ENCODE measurements at places on chromosomes 1 and 21.

DNA sequence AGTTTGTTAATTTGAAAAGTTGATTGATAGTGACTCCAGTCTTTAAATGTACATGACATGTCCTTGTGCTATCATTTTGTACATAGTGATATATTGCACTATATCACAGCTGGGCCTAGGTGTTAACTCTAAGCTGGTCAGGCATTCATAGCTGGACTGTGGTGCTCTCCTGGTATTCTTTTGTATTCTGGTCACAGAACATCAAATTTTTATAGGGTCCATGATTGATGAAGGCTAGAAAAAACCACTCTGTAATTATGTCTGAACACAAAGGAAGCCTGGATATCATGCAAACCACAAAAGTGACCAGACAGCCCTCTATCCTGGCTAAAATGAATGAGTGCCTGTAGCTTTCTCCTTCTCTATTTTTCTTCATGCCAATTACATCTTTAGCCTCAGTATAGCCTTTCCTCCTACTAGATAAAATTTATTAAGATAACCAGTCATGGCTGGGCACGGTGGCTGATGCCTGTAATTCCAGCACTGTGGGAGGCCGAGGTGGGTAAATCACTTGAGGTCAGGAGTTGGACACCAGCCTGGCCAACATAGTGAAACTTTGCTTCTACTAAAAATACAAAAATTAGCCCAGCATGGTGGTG, 134.9 kb upstream of the B3GALT2 start:
- no peak for DNase-seq

GRCh38 chr1:170927955-170928840, 7.1 kb upstream of the MROH9 start:
- DNase-seq: no peak

GRCh38 chr1:8649027-8649426, 168.4 kb downstream of the RERE start:
- DNase-seq: no peak

DNA sequence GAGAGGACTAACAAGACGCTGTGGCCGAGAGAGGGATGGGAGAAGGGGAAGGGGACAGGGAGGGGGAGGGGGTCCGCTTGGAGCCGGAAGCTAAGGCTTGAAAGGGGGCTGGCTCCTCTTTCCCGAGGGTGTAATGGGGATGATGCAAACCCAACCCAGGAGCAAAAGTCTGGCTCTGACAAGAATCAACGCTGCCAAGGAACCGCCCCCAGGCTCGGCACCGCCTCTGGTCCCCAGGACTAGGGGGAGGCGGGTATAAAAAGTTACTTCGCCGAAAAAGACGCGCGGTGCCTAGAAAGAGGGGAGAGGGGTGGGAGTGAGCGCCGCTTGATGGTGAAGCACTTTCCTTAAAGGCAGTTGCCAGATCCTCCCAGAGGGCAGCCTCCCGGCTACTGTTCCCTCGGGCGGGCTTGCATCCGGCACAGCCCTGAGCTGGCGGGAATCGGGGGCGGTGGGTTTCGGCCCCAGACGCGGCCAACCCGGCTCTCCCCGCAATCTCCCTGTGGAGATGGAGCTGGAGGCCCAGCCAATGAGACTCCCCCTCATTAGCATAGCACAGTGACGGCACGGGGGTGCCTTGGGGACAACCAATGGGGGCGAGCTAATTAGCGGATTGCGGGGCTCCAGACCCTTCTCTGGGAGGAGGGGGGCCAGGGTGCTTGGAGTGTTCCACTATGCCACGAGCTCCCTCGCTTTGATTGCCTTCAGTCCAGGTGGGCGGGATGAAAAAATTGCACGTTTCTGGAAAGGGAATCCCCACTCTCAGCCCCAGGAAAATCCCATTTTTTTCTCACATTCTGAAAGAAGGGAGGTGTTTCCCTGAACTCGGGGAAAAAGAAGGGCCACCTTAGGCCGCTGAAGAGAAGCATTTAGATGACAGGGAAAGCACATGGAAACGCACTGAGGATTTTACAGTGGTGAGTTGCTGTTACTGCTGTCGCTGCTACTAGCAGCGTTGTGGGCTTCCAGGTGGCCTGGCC, at the start of gene KCNT2:
KCNT2 (minus strand) TSS at position 51 of the 980 bp plus-strand sequence. CDS start 131 bp downstream, outside the sequence.
- no peak for DNase-seq

- no peak for DNase-seq
These were observed at the start of gene CD244 for GRCh38 chr1:160862203-160863060. Gene CD244, minus strand, starts transcription at chr1:160862887. Its CDS starts 210 bp downstream, at chr1:160862677.

DNA sequence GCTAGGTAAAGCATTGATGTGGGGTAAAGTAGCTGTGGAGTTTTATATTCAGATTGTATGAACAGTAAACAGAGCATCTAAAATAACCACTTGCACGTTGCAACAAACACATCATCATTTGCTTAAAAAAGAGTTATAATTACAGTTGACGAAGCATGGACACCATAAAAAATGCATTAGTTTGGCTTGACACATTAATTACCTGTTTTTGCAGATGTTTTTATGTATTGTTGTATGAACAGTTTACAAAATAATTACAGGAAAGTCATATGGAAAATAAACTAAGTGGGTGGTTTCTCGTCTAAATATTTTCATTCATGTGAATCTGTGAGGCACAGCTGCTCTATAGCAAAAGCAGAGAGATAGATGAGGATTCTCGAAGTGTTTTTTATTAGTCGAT, 108.3 kb downstream of the RPS6KC1 start:
- no peak for DNase-seq

DNA sequence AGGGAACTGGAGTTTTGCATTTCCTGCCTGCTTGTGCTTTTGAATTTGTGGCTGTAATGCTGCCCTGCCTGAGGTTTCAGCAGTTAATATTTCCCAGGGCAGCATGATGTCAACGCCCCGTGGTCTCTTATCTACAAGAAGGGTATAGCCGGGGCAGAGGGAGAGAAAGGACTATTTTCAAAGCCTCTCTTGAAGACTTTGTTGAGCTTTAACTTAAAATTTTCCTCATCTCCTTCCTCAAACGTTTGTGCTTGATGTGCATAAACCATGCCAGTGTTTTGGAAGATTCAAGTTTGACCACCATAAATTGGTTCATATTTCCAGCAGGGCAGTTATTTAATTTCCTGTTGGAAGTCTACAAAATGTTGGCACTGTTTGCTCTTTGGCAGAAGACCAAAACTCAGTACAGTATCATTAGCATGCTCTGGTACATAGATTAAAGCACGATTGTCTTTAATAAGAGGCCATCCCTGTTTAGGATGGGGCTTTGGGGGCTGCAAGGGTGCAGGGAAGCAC, 43.4 kb downstream of the ROR1 start:
- no peak for DNase-seq

DNA sequence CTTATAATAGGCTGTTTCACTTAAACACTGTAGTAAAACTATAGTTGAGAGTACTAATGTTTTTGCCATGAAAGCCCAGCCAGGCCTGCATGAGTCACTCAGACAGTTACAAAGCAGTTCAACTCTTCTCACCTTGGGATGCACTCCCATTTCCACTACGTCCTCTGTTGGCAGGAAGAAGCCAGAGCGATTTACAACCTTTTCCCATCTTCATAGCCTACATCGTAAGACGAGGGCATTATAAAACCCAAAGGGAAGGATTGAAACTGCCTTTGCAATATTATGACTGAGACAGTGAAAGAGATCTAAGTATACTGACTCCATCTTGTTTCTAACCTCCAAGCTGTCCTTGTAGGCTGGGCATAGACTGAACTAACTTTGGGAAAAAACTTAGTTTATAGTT, 71.8 kb upstream of the CSF1 start:
- DNase-seq: no peak

- DNase-seq: no peak
These were observed 10.4 kb downstream of the KDM4A start for GRCh38 chr1:43660355-43660754.

GRCh38 chr1:150846473-150847146, 29.8 kb downstream of the ARNT start:
- DNase-seq: no peak

DNA sequence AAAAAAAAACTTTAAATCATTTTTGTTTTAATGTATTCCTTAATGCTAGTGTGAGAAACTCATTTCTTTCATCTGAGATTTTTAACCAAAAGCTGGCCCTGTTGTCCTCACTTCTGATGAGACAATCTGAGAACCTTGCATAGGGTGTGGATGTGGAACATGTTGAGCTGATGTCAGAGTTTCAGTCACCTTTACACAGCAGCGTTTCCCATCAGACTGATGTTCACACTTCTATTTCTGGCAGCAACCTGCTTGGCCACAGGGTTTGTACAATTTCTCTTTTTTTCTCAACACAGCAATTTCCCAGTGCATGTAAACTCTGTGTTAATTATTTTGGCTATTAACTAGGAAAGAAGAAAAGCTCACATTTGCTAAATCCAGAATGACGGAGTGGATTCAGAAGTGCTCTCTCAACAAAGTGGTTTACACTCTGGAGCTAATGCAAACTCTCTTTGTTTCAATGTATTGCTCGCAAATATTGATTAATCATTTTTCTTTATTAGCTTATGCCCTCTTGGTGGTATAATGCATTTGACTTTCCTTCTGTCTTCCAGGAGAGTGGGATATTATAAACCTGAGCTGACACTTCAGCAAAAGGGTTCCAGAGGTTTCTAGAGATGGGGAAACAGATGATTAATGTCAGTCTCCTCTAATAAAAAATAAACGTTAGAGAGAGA, 70.5 kb upstream of the HSPA13 start:
- DNase-seq: no peak

GRCh38 chr1:177490036-177490639, 319.4 kb downstream of the BRINP2 start:
- no peak for DNase-seq

GRCh38 chr1:3018051-3018471, 3.2 kb upstream of the ACTRT2 start:
- DNase-seq: no peak

GRCh38 chr1:93685918-93686317, 4.3 kb upstream of the BCAR3 start:
- DNase-seq: no peak

- no peak for DNase-seq
These were observed 123.8 kb upstream of the IVNS1ABP start for GRCh38 chr1:185440877-185441276.

DNA sequence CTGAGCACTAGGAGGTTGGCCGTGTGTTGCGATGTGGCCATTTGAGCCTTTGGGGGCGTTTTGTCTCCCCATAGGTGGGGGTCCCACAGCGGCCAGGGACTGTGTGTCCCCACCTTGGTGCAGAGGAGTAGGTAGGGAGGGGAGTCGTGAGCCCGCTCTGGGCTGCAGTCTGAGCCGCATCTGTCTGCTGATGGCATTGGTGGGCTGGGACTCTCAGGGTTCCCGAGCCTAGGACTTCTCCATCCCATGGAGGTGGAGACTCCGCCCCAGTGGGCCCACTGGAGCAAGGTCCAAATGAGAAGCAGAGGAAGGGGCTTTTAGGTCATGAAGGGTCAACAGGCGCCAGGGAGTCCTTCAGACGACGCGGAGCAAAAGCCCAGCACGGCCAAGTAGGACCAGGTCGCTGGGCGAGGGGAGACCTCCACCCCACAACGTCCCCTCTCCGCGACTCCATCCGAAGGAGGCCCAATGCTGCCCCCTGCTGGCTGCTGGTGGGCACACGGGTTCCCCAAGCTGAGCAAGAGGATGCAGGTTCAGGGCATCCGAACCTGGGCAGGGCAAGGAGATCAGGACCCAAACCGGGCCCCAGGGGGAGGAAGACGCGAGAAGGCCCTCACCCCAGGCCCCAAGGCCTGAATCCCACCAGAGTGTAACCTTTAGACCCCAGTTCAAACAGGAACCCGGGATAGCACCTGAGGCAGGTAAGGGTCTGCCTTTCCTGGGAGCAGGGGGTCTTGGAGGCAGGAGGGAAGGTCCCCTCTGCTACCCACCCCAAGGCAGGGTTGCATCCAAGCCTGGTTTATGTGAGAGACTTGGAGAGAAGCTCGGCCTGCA, 14.9 kb downstream of the TTC34 start:
- DNase-seq: peak; percentile 40

GRCh38 chr21:9008636-9009035, 1512.7 kb upstream of the TPTE start:
- DNase-seq: no peak

DNA sequence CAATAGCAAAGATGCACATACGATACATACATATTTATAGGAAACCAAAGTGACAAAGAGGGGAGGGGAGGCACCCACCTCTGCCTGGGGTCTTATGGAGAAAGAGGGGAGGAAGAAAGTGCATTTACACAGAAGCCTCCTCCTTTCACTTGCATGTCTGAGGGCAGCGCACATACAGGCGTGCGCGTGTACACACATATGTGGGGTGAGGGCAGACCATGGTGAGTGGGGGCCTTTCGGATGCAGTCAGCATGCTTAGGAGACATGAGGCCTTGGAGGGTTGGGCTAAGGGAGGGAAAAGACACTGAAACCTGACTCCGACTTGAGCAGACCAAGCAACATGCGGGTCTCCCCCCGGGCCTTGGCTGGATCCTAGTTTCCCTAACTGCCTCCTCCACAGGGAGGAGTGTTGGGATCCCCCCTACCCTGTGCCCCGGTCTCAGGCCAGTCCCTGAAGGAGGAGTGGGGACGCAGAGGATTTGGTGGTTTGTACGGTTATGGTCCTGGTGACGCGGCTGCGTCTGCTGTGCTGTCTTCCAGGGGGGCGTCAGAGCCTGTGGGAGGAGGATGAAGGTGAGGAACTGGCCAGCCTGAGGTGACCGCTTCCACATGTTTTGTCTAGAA, 15.2 kb downstream of the LRRC71 start:
- DNase-seq: no peak

DNA sequence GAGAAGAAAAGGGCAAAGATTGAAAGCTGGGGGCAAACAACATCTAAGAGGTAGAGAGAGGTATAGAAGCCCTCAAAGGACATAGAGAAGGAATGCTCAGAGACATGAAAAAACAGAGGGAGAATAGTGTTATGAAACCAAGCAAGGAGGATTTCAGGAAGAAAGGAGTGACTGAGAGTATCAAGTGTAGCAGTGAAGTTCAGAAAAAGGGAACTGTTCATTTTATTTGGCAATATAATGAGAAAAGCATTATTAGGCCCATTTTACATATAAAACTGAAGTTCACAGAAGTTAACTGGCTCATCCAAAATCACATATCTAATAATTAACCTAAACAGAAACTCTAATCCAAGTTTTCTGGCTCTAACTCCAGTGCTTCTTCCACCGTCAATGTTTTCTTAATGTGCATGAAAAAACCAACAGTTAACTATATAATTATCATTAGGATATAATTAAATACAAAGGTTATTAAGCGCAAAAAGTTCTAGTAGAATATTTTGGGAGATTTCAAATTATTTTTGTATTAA, 17.7 kb downstream of the NEXN start:
- DNase-seq: no peak

GRCh38 chr1:93353286-93353685, 7.6 kb downstream of the DR1 start:
- DNase-seq: no peak

DNA sequence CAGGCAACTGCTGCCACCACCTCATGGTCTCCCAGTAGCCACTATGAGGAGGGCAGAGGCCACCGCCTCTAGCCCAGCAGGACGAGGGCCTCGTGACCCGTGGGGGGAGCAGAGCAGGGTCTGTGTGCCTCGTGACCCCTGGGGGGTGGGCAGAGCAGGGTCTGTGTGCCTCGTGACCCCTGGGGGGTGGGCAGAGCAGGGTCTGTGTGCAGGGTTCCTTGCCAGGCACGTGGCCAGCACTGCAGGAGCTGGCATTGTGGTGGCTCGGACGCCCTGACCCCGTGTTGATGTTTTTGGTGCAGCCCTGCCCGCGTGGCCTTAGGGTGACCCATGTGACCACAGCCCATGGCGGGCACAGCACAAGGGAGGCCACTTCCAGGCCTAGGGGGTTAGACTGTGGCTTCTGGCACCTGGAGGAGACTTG, 52.8 kb downstream of the SLX9 start:
- DNase-seq: no peak

GRCh38 chr1:147600119-147601111, 59.1 kb downstream of the BCL9 start:
- no peak for DNase-seq

All from activated CD4-positive, CD25-positive, alpha-beta regulatory T cell treated with anti-CD3 and anti-CD28 coated beads, Interleukin-2, amount 50 U/mL, for 16 hours (primary cell).